HFF-Myc (cell line): ENCODE measurements at places on chromosomes 2 and 18.
A peak's percentile ranks its signal among the peaks of the same experiment; 100 is the strongest.

GRCh38 chr18:4004183-4004829, 450.8 kb downstream of the DLGAP1 start:
- no peak for DNase-seq

GRCh38 chr2:54787270-54787669, 63.8 kb downstream of the EML6 start:
- no peak for DNase-seq

GRCh38 chr2:12008425-12009061, 262.1 kb downstream of the LPIN1 start:
- DNase-seq: no peak

DNA sequence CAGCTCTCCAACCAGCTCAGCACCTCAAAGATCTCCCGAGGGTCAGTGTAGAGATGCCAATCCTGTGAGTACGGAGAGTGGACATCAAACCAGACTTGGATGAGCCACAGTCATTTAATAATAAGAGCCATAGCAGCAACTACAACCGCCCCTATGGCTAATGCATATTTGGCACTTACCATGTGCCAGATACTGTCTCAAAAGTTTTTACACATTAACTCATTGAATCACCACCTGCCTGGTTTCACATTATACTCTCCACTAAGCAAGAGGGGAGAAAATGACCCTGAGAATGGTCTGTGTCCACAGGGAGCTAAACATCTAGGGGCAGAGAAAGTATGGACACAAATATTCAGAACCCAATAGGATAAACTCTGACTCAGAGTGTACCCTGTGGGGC, 2.6 kb downstream of the CNPPD1 start:
- DNase-seq: no peak

GRCh38 chr2:221845021-221845365, 272.9 kb upstream of the EPHA4 start:
- no peak for DNase-seq

- no peak for DNase-seq
Measured at GRCh38 chr2:63537306-63537705, 51.0 kb downstream of the WDPCP start.

- DNase-seq: no peak
Measured at GRCh38 chr2:120142528-120143219, 80.5 kb downstream of the TMEM185B start.

DNA sequence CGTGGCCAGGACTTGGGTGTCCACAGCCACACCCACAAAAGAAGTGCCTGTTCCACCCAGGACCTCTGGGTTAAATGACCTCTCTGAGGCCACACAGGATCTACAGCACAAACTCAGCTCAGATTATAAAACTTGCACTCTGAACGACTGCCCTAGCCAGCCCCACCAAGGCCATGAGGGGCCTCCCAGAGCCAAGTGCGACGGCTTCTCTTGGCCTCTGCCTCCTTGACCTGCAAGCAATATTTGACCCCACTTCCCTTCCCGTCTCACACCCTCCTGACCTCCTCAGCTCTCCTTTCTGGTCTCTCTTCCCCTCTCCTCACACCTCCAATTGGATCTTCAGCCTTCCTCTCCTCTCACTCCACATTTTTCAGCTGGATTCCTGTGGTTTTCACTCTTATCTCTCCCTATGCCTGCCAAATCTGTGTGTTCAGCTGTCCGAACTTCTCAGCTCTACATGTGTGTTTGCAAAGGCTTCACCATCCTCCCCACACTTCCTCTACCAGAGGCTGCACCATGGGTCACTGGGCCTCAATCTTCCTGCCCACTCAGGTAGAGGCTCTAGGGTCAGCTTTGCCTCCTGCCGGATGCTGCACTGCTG, 25.3 kb upstream of the STEAP3 start:
- DNase-seq: no peak

DNA sequence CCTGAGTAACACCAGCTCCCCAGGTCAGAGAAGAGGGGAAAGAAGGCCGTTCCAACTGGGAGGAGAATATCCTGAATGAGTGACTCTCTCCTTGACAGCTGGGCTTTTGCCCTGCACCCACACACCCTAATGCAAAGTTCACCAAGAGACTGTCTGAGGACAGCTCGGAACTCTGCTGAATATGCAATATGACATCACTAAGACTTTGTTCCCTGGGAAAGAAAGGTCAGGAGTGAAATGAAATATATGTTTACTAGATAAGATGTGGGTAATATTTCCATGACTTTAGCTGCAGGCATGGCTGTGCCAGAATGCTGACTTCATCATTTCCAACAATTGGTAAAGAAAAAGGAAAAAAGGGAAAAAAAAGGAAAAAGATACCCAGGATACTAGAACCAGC, 488.2 kb upstream of the RAB6C start:
- no peak for DNase-seq

GRCh38 chr2:188383158-188383557, 91.5 kb downstream of the GULP1 start:
- no peak for DNase-seq

DNA sequence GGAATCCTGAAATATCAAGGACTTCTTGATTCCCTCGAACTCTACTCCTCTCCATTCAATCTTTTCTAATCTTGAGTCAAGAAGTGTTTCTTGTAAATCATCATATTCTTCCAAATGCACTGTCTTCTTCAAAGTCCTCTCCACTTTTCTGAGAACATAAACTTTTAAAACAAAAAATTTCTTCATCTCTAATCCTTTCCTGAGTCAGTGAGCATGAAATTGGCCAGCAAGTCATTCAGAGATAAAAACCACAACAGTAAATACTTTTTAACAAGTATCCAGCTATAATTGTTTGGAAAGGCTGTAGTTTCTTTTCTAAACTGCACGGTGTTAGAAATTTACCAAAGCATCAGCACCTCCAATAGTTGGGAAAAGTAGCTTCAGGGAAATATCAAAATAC, 312.6 kb upstream of the GALNT5 start:
- DNase-seq: no peak

DNA sequence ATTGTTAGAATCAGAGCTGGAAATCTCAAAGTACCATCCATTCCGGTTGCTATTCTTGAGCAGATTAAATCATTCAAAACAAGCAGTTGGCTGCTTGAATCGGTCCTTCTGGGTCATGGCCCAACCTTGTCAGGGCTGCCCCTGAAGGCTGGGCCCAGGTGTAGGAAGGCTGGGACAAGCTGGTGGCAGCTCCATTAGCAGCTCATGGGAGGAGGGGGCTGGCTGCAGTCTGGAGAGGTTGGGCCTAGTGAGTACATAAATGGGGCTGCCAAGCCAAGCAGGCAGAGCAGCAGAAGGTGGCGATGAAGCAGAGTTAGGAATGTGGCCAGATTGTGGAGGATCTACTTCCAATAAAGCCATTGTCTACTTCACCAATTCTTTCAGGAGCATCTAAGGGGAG, 81.4 kb downstream of the ADCYAP1 start:
- DNase-seq: no peak

GRCh38 chr18:70116949-70117348, 88.5 kb downstream of the RTTN start:
- DNase-seq: no peak

GRCh38 chr2:8242739-8243138, 439.1 kb upstream of the ID2 start:
- DNase-seq: no peak

DNA sequence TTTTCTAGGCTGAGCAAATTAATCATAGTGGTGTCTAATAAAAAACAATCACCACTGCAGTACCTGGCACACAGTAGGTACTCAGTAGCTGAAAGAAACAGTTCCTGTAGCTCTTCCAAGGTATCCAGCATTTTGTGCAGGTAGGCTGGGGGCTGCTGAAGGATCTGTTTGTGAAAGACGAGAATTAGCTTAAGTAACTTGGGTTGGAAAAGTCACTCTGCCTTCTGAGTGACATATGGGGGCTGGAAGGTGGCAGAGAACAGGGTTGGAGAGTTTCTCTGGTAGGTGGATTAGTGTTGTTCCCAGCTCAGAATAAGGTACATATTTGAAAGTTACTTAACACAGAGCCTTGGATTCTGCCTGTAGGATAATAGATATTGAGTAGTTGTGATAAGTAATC, 72.8 kb downstream of the FMNL2 start:
- no peak for DNase-seq

- DNase-seq: no peak
Measured at GRCh38 chr2:216546241-216546640, 47.6 kb downstream of the RPL37A start.

DNA sequence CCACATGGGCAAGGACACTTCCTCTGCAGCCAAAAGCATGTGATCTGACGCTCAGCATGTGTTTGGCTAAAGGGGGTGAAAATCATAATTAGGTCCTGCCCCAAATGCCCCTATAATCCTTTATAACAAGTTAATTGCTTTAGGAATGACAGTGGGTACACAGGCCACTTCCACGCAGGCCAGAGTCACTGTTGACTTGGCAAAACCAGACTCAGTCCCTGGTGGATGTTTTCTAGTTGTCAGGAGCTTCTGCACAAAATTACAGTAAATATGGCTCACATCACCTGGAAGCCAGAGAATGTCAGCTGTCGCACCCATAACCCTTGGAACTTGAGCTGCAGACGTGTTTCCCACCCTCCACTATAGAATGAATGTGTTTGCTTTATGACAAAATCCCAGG, 13.3 kb upstream of the PXDN start:
- no peak for DNase-seq

GRCh38 chr18:62717169-62717924, 2.0 kb downstream of the PHLPP1 start:
- no peak for DNase-seq

- no peak for DNase-seq
Measured at GRCh38 chr2:67241453-67241852, 155.7 kb upstream of the ETAA1 start.

- DNase-seq: no peak
Measured at GRCh38 chr2:96702098-96702785, 37.6 kb downstream of the LMAN2L start.

DNA sequence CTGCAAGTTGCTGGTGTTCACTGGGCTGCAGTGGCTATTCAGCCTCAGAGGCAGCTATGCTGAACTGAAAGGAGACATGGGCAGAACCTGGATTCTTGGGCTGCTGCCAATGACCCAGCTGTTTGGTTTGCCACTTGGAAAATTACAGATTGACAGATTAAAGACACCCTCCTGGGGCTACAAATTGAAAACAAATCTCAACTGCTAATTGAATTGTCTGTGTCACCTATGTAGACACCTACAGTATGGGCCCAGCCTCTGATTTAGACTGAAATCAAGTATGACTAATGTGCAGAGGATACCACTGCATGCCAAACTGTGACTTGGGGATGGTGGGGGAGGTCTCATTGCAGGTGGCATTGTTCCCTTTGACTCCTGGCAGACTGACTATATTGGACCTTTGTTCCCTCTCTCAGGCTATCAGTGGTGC, 42.8 kb downstream of the ITSN2 start:
- DNase-seq: no peak

- no peak for DNase-seq
Measured at GRCh38 chr18:56576826-56577573, 61.4 kb downstream of the TXNL1 start.

GRCh38 chr2:99812426-99812825, 322.6 kb upstream of the REV1 start:
- no peak for DNase-seq

GRCh38 chr2:64049633-64050220, 30.5 kb upstream of the VPS54 start:
- peak; percentile 51 for DNase-seq

- no peak for DNase-seq
Measured at GRCh38 chr2:48448274-48449061, 81.5 kb upstream of the STON1 start.

GRCh38 chr2:15579641-15580040, 12.0 kb upstream of the DDX1 start:
- no peak for DNase-seq

- DNase-seq: no peak
Measured at GRCh38 chr2:215019085-215019484, 119.3 kb downstream of the ABCA12 start.

DNA sequence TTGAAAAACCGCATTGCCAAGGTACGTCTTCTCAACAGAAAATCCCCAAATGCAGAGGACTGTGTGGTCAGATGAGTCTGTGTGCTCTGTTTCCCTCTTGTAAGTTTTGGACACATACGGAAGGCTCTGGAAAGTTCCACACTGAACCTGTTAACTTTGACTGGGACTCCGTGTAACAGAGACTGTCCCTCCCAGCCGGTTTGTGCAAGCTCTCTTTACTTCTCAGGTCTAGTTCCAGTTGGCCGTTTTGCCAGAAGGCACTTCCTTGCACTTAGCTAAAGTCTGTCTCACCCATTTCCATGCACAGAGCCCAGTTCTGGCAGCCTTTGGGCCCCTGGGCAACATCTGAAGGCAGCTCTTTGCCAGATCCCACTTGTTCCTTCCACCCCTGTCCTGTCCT, 22.0 kb downstream of the EFHD1 start:
- no peak for DNase-seq

GRCh38 chr2:10668402-10669012, 21.3 kb downstream of the NOL10 start:
- DNase-seq: peak; percentile 40

DNA sequence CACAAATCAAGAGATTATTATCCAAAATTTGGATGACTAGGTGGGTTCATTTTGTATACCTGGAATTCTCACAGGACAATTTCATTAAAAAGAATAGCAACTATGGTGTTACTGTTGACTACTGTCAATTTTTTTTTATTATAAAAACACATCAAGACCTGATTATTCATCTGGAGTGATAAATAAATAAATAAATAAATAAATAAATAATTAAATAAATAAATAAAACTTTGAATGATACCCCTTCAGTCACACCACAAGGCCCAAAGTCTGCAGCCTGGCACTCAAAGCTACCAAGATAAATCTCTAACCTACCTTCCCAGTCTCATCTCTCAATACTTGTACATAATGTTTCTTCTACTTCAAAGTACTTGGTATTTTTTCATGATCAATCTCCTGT, 294.0 kb upstream of the KLHL29 start:
- no peak for DNase-seq

GRCh38 chr18:28767727-28768211, 590.8 kb upstream of the CDH2 start:
- DNase-seq: peak; percentile 19

DNA sequence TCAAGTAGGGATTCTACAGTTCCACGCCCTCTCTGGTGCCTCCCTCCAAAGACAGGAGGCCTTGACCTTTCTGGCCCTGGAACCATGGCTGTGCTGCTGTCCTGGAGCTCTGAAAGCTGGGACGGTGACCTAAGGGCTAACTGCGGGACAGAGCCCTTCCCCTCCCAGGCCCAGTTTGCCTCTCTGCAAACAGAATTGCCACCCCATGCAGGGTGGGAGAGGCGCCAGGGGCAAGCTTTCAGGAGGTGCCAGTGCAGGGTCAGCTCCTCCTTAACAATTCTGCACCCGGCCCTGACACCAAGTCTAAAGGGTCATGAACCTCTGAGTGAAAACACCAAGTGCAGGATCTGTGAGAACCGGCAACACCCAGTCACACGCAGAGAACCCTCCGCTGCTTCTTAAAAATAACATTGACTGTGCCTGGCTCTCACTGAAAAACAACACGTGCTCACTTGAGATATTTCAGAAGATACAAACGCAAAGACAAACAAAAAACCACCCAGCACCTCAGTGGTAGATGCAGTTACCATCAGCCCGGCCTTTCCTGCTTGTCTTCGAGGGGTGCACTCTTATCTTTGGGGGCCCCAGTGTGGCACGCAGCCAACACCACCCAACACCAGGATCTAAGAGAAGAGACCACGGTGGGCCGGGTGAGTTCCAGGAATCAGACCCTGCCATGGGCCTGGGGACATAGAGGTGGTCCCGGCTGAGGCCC, 1.1 kb upstream of the SNED1 start:
- DNase-seq: no peak

GRCh38 chr2:196293751-196294515, 122.6 kb upstream of the STK17B start:
- no peak for DNase-seq
